AG04450 (cell line): ENCODE measurements at places on chromosomes 11 and 22.

GRCh38 chr11:94103471-94103870, 25.2 kb upstream of the PANX1 start:
- no peak for DNase-seq

DNA sequence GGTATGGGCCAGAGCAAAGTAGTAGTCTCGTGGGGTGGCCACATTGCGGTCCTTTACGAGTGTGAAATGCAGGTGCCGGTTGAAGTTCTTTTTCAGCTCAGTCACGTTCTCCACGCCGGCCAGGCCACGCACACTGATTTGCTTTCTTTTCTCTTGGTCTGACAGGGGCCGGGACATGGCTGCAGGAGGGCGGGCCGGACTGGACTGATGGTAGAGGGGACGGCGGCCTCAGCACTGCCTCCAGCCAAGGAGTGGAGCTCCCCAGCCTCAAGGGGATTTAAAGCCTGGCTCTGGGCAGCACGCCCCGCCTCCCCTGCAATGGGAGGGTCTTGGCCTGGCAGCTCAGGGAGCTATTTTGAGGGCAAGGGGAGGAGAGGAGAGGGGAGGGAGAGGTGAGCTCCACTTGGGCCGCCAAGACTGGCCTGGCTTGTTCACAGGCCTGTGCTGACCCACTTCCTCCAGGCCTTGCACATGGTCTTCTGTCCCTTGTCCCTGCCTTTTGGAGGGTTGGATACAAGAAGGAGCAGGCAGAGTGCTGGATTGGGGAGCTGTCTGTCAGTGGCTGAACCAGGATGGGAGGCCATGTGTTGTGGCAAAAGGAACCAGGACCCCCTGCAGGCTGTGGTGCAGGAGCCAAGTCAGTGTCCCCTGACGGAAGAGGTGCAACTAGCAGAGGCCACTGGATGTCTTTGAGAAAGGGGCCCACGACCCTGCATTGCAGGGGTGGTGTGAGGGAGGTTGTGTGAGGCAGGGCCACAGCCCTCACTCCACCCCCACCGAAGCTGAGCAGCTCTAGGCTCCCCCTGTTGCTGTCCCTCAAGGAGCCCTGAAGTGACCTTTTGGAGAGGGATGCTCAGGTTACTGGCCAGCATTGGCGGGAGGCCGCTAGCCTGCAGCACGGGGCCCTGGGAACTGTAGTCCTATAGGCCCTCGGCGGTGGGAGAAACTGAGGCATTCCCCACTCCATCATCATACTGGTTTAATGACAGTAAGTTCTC, at the start of gene PYGM:
Gene PYGM, minus strand, starts transcription at position 253 of the 998 bp plus-strand sequence. Its CDS starts 76 bp downstream, at position 177.
- no peak for DNase-seq

GRCh38 chr11:121575250-121575962, 122.6 kb upstream of the SORL1-AS1 start:
- peak; percentile 29 for DNase-seq

- no peak for DNase-seq
Observed at GRCh38 chr22:37690407-37690806, 4.3 kb downstream of the NOL12 start.

- peak; percentile 44 for DNase-seq
Observed at GRCh38 chr22:44080936-44081861, 57.1 kb downstream of the PARVB start.

DNA sequence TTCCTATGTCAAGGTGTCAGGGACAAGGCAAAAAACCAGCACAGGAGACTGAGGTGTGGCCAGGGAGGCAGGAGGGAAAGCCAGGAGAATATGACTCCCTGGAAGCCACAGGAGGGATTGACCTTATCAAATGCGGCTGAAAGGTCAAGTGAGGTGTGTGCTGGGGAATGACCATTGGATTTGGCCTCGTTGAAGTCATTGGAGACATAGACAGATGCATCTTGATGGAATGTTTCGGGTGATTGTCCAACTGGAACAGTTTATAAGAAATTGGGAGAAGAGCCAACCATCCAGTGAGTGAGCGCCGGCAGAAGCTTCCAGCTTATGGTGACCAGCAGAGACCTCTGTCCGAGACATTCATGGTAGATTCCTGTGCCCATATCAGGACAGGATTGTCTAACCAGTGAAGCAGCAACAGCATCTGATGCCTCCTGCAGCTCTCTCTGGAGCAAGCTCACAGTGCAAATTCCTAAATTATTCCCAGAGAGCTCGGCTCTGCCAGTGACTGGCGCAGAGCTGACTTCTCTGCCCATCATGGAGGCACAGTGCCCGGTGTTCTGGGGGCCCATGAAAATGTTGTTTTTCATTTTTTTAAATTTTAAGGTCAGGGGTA, 95.4 kb downstream of the MYO18B start:
- no peak for DNase-seq

DNA sequence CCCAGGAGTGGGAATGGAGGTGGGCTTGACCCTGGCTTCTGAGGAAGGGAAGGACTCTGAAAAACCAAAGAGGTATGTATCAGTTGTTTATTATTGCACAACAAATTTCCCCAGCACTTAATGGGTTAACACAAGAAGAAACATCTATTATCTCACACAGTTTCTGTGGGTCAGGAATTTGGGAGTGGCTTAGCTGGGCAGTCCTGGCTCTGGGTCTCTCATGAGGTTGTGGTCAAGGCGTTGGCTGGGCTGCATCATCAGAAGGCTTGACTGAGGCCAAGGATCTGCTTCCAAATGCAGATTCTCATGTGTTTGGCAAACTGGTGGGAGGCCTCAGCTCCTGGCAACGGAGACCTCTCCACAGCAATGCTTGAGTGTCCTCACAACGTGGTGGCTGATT, 17.5 kb upstream of the SMIM38 start:
- no peak for DNase-seq

- no peak for DNase-seq
Observed at GRCh38 chr22:38228873-38229740, 27.3 kb downstream of the MAFF start.
